ENCODE measurements at places on chromosomes 11 and 22.

- no peak for DNase-seq
Observed at GRCh38 chr11:111066846-111067245, 178.7 kb upstream of the POU2AF2 start.

GRCh38 chr22:49360746-49361145 is 466.9 kb downstream of the BRD1 start:
- no peak for DNase-seq

GRCh38 chr11:32168924-32169323 is 78.0 kb downstream of the RCN1 start:
- no peak for DNase-seq

DNA sequence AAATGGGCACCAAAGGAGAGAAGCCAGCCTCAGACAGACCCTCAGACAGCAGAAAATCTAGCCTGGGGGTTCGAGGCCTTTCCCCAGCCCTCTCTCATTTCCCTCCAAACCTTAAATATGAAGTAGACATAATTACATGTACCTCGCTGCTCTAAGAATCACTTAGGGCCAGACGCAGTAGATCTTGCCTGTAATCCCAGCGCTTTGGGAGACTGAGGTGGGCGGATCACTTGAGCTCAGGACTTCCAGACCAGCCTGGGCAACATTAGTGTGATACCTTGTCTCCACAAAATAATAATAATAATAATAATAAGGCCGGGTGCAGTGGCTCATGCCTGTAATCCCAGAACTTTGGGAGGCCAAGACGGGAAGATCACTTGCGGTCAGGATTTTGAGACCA is 52.1 kb upstream of the WNT7B start:
- no peak for DNase-seq

GRCh38 chr11:35141071-35141470 is 2.1 kb downstream of the CD44 start:
- no peak for DNase-seq

GRCh38 chr22:44445731-44446130 is 52.3 kb downstream of the RTL6 start:
- no peak for DNase-seq

DNA sequence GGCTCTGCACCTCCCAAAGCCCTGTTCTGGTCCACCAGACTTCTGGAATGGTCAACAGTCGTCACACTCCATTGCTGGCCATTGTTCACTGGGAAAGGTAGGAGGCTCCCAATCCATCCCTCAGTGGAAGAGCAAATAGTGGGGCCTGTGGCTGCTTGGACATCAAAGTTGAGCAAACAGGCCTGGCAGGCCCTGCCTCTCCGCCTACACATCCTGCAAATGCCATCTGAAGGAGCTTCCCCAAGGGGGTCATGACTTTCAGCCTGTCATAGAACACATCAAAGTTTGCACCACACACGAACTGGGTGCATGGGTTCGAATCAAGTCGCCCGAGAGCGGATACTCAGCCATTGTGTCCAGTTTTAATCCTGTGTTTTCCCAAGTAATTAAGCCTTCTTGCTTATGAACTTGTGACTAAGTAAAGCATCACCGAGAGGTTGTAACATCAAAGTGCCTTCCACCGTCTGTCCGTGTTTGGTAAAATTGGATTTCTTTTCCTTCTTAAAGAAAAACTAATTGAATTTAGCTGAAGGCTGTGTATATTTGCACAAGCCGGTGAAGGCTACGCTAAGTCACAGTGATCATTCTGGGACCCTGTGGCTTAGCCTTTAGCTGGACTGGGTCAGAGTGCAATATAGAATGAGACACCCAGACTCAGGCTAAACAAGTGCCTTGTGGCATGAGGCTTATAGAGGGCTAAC is 36.1 kb downstream of the CLPB start:
- DNase-seq, result no peak

- DNase-seq, result no peak
Observed at GRCh38 chr11:81059356-81059755, 1618.5 kb upstream of the TENM4 start.

DNA sequence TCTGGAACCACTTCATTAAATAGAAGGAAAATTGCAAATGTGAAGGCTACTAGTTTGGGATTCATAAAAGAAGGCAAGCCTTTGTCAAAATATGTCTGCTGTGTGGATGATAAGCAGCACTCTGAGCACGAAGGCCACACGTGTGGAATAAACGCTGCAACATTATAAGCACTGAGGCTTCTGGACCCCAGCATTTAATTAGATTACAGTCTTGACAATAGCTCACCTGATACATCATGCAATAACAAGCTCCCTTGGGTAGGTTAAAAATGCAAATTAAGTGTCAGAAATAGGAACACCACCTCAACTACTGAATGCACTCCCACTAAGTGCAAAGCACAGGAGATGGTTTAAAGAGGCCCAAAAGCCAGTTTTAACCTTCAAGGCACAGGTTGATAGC is 179.3 kb downstream of the LARGE1 start:
- DNase-seq, result no peak

GRCh38 chr11:78420796-78421209 is 3.2 kb upstream of the GAB2 start:
- peak; percentile 57 for DNase-seq

GRCh38 chr11:70578831-70579230 is 180.5 kb downstream of the CTTN start:
- DNase-seq, result no peak

DNA sequence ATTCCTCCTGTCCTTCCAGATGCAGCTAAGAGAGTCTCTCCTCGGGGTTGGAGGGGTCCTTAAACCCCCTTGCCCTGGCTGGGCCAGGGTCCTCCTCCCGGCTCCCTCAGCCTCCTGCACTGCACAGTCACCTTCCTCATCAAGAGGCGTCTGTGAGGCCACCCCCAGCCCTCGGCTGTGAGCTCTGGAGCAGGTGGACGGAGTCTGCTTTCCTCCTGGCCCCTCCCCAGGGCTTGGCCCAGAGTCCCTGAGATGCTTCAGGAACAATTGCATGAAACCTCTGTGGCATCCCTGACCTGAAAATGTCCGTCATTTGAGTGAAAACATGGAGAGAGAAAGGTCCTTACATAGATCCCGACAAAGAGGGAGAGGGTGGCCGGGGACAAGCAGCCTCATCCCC is 6.7 kb upstream of the FGF3 start:
- DNase-seq, result no peak

GRCh38 chr22:39236321-39237317 is 8.2 kb downstream of the PDGFB start:
- peak; percentile 75 for DNase-seq

DNA sequence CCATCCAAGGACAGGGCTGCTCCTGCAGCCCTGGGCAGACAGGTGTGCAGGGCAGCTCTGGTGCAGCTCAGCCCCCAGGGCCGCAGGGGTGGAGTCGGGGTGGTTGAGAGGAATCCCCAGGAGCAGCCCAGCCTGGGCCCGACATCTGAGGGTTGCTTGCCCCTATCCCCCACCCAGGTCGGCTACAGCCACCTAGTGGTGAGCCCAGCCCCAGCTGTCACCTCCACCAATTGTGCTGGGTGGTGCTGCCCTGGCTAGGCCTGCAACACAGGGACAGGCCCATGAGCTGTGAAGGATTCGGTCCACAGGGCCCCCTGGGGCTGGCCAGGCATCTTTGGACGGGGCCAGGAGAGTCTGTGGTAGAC is 29.6 kb downstream of the RTN4R start:
- DNase-seq, result peak; percentile 96

DNA sequence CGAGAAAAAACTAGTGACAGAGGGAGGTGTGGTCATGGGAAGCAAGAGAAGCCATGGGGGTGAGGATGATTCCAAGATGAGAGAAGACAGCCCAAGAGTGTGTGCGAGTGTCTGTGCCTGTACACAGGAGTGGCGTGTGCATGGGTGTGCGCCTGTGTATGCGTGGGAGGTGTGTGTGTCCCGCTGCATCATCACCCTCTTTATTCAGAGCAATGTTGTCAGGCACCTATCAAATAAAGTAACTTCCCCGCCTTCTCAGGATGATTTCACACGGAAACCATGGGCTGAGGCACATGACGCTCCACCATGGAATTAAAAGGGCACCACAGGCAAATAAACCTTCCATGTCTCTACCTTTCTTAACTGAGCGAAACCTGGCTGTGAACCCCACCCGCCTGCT is 24.6 kb downstream of the MS4A10 start:
- no peak for DNase-seq

DNA sequence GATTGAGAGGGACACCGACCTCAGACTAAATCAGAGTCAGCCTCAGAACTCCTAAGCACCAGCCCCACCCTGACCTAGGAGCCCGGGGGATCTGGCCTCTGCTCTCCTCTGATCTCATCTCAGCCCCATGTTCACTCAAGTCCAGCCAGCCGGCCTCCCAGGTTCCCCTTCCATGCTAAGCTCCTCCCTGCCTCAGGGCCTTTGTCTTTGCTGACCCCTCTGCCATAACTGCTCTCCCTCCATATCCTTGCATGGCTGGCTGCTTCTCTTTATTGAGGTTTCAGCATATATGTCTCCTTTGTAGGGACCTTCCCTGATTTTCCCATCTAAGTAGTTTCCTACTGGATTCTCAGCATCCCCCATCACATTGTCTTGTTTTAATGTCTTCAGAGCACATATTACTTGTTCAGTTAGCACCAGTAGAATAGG is 780 bp upstream of the SLC15A3 start:
- peak; percentile 54 for DNase-seq

DNA sequence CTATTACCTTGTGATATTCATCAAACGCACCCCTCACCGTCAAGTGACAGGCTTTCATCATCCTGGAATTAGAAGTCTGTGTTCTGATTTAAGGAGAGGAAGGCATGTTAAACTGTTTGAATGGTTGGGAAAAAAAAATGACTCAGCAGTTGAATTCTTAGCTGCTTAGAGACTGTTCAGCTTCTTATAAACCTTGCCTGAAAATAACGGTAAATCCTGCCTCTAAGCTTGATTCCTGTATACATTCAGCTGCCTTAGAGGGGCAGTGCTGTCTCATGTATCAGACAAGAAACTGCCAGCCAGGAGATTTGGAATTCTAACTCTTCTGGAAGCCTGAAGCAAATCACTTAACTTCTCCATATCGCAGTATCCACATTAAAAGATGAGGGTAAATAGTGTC is 437.4 kb downstream of the JRKL start:
- DNase-seq, result no peak

DNA sequence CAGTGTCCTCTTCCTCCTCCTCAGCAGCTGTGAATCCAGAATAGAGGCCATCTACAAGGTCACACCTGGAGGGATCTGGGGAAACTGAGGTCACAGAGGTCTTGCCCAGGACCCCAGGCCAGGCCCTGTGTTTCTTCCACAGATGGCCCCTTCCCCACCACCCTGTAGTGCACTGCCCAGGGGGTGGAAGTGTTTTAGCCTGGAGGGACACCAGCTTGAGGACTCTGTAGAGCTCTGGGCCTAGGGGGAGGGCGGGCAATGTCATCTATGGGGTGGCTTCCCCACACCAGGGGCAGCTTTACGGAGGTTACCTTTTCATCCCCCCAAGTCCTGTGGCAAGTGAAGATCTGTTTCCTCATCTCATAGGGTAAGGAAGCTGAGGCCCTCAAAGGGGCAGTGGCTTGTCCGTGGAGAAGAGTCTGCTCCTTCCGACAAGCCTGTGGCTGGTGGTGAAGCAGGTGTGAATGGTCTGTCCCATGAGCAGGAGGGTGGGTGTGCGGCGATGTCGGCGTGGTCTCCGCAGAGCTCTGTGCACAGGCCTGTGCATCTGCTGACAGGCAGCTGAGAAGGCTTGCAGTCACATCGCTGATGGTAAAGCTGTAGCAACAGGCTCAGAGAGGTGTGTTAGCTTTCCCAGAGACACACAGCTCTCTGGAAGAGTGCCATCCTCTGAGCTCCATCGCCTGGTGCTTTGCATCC is 74.1 kb upstream of the WNT7B start:
- no peak for DNase-seq

DNA sequence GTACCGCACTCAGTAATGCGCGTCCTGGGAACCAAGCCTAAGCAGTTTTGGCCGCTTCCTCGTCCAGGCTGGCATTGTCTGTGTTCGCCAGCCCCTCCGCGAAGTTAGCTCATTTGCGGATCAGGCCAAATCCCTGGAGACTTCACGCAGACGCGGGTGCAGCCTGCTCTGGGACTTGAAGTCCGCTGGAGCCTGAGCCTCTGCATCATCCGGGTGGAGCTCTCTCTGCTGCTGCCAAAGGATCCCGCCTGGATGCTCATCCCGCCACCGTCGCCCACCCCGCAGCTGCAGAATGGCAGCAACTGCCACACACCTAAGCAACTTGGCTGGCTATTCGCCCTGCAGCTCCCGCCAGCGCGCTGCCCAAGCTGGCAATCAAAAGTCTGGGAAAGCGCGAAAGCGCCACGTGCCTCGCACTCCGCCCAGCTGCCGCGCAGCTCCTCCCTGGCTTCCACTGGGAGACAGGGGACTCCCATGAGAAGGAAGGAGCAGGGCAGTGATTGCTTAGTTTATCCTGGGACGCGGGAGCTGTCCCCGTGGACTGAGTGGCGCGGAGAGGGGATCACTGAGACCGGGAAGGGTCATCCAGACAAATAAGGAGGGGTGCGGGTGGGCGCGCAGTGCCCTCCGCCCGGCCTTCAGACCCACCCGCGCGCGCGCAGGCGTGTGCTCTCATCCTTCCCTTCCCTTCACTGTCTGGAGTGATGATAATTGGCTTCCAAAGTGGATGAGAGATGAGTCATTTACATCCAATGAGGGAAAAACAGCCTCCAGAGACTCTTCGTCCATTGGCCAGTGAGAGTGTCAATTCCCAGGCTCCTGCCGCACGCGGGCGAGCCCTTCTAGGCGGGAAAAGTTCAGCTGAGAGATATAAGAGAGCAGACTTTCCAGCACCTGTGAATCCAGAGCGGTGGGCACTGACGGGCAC is 23.2 kb upstream of the GLYATL1B start:
- no peak for DNase-seq

GRCh38 chr11:76856571-76856970 is 4.1 kb upstream of the ACER3 start:
- no peak for DNase-seq

DNA sequence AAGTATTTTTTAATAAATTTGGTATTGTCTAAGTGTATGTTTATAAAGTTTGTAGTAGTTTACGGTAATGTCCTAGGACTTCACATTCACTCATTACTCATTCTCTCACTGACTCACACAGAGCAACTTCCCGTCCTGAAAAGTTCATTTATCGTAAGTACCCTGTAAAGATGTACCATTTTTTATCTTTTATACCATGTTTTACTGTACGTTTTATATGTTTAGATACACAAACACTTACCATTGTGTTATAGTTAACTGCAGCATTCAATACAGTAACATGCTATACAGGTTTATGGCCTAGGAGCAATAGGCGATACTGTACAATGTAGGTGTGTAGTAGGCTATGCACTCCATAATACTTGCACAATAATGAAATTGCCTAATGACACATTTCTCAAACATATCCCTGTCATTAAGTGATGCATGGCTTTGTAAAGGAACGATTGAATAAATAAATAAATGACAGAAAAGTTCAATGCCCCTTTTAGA is 12.5 kb upstream of the CARD18 start:
- no peak for DNase-seq

DNA sequence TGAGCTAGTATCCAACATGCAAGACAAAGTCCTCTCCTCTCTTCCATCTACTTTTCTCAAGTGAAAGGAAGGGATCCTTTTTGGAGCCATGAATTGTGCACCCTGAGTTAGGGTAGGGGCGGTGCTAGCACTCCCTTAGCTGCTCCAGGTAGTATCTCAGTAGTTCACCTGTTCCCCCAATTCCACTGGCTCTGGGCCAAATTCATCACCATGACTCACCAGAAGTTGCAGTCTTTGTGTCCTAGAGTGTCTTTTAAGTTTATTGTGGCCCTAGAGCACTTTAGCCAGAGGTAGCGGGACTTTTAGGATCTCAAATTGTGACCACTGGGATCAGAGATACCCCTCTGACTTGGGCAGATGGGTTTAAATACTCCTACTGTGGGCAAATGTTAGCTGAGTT is 398.6 kb upstream of the ANO5 start:
- DNase-seq, result no peak

- DNase-seq, result peak; percentile 58
Observed at GRCh38 chr22:24521791-24522245, 26.7 kb downstream of the UPB1 start.
